Right atrium auricular region (tissue), 2 donors: ENCODE measurements at places on chromosomes 12 and 14.

DNA sequence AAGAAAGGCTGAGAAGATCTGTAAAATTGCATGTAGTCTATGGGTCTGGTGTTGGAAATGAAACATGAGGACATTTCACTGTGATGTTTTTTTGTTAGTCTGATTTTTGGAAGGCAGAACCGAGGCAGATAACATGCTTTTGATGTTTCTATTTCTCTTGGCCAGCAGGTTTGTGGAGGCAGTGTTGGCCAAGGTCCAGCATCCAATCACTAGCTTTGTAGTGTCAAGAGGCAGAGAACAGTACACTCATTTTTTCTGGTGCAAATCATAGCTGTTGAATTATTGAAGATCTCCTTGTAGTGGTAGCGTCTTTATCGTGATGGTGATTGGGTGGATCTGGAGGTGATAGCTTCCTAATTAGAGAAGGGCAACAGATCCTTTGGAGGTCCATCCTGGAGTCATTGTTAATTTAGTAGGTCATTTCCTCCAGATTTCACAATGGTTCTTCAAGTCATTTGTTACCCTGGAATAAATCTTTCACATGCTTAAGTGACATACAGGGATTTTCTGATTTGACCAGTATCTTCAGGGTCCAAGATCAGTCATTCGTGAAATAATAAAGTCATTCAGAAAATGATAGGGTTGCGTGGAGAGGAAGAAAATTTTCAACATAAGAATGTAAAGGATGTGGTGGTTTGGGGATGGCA is 252.4 kb upstream of the CPNE8 start:
- DNase-seq: no peak

GRCh38 chr14:67673451-67673850 is 981 bp downstream of the VTI1B start:
- DNase-seq: no peak

GRCh38 chr12:2309647-2310046 is 256.9 kb downstream of the CACNA1C start:
- no peak for DNase-seq

DNA sequence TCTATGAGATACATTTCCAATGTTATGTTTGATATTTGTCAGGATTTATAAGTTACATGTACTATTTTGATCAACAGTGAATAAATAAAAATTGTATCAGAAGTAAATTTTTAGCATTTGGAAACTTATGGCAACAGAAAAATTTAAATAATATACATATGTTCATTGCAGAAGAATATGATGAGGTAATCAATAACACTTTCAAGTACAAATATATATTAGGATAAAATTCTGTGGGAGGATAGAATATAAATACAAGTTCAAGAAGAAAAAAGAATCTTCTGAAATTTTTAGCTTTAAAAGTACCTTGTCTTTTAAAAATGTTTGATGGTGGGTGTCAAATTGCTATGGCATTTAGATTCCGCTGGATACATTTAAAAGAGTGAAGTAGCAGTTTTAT is 102.8 kb upstream of the MUCL1 start:
- DNase-seq: no peak

DNA sequence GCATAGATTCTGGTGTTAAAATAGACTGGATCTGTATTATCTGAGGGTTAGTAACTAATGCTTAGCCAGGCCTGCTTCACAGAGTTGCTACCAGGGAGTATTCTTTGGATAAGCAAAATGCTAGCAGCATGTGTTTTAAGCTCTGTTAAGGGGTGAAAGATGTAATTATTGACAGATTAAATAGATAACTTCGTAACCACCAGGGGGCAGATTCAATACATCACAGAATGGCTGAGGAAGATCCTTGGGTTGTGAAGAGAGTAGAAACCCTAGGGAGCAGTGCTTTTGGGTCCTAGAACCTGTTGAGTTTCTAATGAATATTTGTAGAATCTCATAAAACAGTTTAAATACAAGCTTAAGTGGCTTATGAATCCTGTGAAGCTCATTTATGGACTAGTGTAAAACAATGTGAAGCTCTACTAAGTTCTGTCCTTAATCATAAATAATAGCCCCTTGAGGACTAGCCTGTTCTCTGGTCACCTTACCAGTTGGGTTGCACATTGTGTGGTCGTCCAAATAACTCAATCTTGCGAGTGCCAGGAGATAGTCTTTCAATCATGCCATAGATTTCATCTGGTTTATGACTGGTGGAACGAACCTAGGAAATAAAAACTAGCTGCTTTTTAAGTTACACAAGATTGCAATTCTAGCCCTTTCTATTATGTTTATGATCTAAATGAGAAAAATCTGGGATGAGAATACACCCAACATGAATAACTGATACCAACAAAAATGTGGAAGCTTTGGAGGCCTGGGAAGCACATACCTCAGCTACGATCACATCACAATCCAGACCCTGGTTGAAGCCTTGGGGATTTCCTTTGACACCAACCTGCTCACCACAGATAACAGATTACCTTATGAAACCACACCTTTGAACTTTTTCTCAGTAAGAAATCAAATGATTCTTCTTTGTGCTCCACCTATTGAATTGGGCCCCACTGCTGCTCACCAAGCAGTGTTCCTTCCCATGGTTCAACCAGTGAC is 12.3 kb downstream of the METTL3 start:
- DNase-seq: no peak

- DNase-seq: no peak
These were observed 326.0 kb downstream of the PRKD1 start for GRCh38 chr14:29601616-29602015.

GRCh38 chr14:61379639-61380184 is 58.3 kb downstream of the PRKCH start:
- DNase-seq: no peak

DNA sequence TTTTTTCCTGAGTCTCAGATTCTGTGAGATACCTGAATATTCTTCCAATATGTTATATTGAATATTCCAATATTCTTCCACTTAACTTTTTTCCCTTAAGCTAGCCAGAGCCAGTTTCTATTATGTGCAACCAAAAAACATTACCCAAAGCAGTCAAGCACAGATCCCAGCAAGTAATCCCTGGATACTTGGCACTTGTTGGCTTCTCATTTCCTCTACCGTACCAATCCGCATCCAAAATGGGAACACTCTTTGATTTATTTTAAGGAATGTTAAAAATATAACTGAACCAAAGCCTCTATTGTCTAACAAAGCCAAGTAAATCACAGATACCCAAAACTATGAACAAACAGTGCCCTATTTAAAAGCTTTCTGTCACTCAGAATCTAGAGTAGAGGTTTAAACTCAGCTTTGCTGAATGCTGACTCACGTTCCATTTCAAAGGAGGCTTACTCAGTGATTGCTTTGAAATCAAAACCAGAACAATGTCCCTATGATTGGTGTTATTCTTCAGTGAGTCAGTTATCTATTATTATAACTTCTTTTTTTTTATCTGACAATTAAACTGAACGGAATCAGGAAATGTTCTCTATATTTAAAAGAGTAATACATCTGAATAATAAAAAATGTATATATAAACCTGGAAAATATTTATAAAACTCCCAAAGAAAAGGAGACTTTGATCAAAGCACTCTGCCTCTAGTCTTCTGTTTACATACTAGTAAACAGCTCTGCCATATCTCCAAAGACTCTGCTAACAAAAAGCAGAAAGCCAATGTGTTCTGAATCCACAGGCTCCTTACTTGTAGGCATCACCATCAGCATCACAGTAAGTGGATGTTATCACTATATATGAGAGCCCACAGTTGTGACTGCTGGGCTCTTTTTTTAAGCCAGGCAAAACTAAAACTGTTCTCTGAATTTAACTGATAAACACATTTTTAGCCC is 360.8 kb downstream of the CCDC91 start:
- no peak for DNase-seq

DNA sequence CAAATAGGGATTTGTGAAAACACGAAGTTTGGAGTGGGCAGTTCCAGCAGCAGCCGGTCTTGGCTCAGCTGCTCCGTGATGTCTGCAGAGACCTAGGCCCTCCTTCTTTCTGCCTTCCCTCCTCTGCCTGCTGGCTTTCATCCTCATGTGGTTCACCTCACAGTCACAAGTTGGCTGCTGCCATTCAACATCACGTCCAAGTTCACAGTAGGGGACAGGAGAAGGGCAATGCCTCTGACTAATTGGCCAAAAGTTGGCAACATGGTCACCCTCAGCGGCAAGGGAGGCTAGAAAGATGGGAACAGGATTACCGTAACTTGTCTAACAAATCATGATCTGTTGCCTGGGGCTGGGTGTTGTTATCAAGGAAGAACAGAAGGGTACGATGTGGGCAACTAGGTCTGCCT is 7.8 kb upstream of the CACNA2D4 start:
- DNase-seq: peak; percentile 50

DNA sequence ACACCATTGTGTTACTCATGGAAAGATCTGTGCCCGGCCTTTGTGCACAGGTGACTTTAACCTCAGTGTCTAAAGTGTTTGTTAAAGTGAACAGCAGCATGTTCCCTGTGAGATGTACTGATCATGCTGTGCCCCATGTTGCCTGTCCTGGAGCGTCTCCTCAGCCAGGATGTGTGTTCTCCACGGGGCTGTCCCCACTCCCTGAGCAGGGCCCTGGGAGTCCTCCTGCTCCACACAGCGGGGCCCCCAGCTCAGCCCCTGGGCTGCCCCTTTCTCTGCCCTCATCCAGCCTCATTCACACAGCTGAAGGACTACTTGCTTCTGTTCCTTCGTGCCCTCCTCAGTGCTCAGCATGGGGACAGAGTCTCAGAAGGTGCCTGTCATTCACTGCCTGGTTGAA is 131.5 kb downstream of the SLC38A6 start:
- no peak for DNase-seq
